ENCODE measurements at places on chromosomes 2 and 18.
A peak's percentile ranks its signal among the peaks of the same experiment; 100 is the strongest.

DNA sequence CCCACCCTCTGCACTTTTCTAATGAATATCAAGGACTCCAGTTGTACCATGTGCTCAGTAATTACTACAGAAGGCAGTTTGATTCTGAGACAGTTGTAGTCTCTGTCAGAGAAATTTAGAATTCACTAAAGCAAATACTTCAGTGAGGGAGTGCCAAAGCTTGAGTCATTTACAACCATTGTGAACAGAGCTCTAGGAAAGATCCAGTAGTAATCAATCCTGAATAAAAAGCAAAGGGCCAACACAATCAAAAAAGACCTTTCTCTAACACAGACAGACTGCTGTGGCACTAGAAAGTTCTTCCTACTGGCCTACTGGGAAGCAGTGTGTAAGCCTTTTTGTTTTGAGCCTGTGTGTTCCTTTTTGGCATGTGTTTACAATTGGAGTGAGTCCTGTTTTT lies 135.6 kb upstream of the UNC80 start:
- no peak for DNase-seq

GRCh38 chr2:55033076-55033742 lies 17.0 kb downstream of the RTN4 start:
- DNase-seq = no peak

DNA sequence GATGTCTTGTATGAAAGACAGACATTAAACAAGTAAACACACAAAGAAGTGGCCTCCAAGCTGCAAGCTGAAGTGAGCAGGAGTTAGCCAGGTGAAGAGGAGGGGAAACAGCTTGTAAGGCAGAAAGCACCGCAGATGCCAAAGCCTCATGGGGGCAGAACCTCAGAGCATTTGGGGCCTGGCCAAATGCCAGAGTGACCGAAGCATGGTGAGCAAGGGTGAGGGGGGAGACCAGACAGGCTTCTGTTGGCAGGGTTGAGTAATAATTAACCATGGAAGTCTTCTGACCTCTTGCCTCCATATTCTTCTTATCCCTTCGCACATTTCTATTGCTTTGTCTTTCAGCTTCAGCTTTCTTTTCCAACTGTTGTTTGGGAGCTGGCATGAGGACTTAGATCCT lies 5.6 kb downstream of the QPCT start:
- no peak for DNase-seq

- no peak for DNase-seq
Measured at GRCh38 chr18:53947092-53947640, 277.3 kb downstream of the MBD2 start.

DNA sequence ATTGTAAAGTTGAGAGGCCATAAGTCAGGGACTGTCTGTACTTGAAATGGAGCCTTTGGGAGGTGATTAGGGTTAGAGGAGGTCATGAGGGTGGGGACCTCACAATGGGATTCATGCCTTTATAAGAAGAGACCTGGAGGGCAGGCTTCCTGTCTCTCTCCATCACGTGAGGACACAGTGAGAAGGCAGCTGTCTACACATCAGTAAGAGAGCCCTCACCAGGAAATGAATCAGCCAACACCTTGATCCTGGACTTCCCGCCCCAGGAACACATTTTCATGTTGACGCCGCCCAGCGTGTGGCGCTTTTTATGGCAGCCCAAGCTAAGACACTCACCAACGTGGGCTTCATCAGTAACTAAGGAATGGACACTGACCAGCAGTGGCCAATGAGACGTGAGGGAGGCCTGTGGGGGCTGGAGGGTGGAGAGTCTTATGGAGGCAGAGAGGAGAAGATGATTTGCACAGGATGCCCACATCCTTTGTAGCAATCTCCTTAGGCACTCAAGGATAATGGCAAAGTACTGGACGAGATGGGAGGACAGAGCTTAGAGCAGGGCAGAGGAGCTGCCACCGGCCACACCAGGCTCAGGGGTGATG lies 162.7 kb downstream of the EIPR1 start:
- DNase-seq = no peak

DNA sequence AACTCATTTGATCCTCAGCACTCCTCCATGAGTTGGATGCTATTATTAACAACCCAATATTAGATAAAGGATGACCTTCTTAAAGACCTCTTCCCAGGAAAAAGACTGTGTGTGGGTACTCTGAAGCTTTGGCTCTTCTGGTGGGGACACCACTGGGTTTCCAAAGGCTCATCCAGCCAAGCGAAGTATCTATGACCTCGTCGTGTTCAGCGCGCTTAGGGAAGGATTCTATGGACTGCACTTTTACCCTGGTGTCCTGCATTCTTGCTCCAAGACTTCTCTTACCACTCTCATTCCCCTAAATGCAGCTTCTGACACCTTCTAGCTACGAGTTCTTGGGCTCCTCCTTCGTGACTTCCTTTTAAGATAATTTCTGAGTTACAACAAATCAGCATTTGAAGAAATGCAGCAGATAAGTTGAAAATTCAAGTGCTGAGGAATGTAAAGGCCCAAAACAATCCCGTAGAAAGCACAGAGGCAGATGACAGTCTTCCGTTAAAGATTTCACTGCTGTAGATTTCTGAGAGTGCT lies 673 bp upstream of the HNMT start:
- DNase-seq = no peak

DNA sequence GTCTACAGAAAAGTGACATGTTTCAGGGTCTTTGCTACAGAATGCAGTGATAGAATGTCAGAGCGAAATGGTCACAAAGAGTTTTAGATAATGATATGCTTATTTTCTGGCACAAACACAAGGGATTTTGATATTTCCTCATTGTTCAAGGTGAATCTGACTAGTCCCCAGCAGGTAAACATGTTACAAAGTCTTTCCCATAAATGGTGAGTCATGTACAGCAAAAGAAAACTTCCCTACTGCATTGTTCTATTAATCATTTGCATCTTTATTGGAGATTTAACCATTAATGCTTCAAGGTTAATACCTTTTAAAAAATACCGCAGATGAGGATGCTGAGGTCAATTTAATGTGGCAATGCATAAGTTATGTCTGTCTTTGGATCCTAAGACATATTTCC lies 19.1 kb upstream of the TRIB2 start:
- no peak for DNase-seq

- DNase-seq = no peak
Measured at GRCh38 chr2:241982706-241983570, 113.4 kb downstream of the RTP5 start.

DNA sequence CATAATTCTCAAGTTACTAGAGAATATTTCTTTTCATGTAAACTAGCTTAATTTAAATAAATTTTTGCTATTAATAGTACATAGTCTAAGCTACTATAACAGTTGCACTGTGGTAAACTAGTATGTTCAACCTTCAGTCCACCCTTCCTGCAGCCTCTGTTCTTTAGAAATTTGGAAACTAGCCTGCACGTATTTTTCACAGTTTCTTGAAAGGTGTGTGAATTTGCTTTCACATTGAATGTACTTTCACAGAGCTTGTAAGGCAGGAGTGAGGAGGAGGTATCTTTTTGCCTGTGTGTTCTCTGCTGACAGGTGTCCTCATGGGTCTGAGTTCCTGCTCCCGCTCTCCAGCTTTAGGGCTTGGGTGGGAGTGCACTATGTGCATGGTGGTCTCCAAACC lies 117.5 kb downstream of the ATP9B start:
- no peak for DNase-seq

DNA sequence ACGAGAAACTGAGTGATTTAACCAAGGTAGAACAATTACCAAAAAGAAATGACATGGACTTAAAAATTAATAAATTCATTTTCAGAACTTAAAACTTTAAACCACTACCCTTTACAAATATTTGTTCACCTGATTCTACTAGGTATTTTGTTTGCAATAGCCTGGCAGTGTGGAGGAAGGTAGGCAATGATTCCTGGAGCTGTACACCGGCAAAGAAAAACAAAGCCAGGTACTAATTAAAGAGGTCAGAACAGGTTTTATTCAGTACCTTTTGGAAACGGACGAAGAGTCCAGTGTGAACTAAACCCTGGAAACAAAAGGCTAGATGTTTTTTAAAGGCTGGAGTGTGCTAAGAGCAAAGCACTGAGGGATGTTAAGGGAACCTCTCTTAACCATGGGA lies 561.3 kb upstream of the FSHR start:
- no peak for DNase-seq

- no peak for DNase-seq
Measured at GRCh38 chr2:112703684-112704083, 17.1 kb upstream of the NT5DC4 start.

DNA sequence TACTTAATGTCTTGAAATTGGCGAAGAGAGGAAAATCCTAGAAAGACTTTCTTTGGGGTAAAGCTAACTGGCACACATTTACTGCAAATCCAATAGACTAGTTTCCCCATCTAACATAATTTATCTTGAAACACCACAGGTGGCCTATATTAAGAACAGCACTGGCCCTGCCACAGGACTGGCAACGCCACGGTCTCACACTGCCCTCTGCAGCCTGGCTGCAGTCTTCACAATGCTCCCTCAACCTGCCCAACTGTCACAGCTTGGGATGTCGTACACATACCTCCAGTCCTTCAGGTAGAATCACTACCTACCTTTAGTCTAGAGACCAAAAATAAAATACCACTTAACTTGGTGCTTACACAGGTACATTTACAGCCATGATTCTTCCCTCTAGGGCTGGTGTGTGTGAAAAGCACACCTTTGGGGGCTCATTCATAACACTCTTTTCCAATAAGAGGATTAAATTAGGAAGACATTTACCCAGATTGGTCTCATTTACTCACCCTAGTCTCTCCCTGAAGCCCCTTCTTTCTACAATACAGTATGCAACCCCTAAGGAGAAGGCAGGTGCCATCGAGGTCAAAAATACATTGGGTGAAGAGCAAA lies 222.2 kb downstream of the C1D start:
- no peak for DNase-seq

DNA sequence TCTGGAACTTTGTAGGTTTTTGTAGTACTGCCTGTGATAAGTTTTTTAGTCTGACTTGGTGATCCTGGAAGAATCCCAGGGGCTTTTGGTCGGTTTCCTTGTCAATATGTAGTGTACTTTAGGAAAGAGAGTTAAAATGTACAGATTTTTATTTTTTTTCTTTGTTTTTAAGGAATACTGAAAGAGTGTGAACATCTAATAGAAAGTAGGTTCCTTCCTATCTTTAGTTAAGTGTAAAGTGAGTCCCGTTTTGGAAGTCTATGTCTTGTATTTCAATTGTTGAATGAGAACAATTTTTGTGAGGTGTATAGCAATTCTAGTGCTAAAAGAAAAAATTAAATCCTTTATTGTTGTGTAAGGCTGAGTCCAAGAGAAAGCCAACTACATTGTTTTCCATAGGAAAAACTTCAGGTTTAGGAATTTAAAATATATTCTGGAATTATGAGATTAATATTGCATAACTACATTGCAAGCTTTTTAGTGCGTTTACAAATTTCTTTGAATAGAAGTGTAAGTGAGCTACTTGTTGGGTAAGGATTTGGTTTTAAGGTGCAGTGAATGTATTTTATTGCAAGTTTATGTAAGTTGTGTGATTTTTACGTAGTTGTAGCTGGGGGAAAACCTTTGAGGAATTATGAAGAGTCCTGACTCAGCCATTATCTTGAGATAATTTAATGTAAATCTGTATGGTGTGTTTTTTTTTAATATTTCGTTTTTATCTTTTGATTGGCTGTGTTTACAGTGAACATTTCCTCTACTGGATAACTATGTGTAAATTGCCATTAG lies 1.7 kb downstream of the VAPA start:
- no peak for DNase-seq

- no peak for DNase-seq
Measured at GRCh38 chr2:104502901-104503300, 351.0 kb upstream of the POU3F3 start.

DNA sequence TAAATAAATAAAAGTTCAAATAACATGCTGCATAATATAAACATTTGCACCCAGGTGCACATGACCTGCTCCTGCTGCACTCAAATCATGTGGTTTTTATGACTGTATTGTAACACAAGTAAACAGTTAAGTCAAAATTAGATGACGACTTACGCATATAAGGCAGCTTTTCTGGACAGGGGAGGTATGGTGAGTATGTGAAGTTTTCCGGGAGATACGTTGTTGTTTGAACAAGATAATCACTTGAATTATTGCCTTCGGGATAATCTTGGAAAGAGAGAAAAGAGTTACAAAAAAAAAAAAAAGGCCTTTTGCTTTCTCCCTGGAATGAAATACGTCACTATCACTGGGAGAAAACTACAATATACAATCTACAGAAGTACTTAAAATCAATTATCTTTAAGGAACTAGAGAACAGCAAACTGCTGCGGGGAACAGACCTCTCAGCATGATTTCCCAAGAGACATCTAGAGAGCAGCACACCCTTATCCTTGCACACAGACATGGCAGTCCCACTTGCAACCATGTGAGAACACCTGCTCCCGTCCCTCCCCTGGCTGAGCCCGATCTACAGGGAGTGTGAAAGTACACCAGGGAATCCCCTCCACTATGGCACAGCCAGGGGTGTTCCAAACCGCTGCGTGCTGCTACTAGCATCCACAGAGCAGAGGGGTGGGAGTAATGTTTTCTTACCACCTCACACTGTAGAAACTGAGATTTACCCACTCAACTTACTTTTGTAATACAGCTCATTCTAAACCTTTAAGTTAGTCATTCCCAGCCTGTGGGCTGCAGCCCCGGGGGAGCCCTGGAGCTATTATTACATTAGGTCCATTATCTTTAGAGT lies 26.3 kb downstream of the B4GALT6 start:
- peak; percentile 3 for DNase-seq

DNA sequence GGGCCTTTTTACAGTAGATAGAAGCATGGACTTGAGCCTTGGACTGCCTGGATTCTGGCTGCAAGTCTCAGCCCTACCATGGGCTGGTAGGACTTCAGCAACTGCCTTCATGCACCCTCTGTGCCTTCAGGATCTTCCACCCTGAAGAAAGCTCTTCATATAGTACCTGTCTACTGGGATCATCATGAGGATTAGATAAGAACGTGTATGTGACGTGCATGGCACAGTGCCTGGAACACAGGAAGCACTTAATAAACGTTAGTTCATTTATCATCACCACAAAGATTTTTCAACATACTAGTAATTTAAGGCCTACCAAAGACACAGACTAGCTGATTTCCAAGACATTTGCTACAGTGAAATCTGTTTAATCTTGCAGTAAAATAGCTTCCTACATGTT lies 53.2 kb upstream of the ITM2C start:
- no peak for DNase-seq

DNA sequence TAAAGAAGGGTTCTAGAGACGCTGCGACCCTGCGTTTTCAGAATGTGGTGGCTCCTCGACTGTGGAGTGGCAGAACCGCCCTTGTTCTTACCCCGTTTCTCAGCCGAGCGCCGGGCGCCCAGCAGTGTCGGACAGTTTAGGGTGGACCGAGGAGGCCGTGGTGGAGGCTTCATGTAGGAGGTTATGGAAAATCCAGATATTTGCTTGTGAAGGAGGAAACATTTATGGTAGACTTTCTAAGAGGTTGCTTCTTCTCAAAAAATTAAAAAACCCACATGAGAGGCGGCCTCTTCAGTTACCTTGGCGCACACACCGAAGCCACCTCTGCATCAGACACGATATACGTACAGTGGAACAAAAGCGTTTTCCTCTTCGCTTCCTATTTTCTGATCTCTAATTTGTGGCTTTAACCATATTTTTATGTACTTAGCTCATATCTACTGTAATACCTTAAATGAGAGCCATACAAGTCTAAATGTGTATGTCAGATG lies 120.8 kb downstream of the NFATC1 start:
- DNase-seq = no peak
